ENCODE measurements at places on chromosomes 12 and 14.

DNA sequence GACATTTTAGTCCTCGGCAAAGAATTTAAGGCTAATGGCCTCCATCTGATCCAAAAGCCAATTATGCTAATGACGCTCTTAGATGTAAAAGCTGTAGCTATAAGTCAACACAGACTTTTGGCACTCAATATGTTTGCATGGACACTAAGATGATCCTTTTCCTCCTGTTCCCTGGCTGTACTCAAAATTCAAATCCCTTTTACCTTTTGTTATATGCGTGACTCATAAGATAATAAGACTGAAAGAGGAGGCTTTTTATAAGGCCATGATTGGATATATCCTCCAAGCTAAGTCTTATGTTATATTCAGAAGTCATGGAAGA lies 89.8 kb downstream of the PDZRN4 start:
- DNase-seq, result no peak

GRCh38 chr12:24933694-24934407 lies 15.1 kb downstream of the BCAT1 start:
- DNase-seq, result no peak

DNA sequence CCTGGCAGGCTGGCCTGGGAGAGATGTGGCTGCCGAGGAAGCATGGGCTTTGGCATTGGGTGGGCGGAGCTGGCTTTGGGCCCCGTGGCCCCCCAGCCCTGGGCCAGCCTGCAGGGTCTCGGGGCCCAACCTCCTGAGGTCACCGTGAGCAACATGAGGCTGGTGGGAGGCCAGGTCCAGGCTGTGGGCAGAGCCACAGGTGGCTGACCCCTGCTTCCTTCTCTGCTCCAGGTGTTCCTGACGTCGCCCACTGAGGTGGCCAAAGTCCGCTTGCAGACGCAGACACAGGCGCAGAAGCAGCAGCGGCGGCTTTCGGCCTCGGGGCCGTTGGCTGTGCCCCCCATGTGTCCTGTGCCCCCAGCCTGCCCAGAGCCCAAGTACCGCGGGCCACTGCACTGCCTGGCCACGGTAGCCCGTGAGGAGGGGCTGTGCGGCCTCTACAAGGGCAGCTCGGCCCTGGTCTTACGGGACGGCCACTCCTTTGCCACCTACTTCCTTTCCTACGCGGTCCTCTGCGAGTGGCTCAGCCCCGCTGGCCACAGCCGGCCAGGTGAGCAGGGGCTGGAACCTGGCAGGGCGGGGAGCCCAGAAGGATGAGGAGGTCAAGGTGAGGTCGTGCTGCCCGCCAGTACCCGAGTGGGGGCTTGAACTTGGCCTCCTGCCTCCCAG lies 5.5 kb downstream of the SLC25A47 start:
- DNase-seq, result no peak

DNA sequence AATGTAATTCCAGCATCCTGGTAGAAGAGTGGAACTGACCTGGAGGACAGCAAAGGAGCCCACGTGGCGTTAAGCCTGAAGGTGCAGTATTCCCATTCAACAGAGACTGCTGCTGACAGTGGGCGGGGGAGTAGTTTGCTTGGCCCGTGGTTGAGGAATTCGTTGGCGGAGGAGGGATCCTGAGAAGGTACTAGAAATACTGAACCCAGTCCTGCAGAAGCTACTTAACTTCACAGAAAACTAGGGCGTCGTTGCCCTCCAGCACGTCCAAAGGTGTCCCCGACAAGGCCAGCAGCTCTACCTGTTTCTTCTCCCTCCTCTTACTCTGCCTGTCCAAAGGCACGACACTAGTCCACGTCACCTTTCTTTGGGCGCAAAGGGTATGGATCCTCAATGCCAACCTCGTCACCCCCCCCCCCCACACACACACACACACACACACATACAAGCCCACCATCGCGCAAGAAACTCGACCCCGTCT lies 303 bp downstream of the PUS7L start:
- peak; percentile 52 for DNase-seq

DNA sequence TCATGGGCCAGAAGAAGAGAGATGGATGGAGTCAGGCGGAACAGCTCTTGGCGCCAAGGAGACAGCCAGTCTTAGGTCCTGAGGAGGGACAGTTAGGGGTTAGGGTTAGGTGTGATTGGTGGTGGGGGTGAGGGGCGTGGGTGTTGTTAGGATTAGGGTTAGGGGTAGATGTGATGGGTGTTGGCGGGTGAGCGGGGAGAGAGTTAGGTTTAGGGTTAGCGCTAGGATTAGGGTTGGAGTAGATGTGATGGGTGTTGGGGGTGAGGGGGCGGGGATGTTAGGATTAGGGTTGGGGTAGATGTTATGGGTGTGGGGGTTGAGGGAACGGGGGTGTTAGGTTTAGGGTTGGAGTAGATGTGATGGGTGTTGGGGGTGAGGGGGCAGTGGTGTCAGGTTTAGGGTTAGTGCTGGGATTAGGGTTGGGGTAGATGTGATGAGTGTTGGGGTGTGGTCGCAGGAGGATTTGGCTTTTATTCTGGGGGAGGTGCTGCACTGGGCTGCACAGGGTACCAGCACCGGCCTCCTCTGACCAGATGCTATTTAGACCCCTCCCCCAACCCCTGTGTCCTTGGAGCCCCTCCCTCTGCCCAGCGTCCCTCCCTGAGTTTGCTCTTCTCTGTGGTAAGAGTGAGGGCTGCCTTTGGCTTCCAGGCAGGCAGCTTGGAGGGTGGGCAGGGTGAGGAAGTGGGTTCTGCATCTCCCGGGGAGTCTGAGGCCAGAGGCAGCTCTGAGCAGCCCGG lies 35.6 kb upstream of the FBRSL1 start:
- DNase-seq, result no peak

GRCh38 chr12:117282490-117282889 lies 78.9 kb downstream of the NOS1 start:
- DNase-seq, result no peak

DNA sequence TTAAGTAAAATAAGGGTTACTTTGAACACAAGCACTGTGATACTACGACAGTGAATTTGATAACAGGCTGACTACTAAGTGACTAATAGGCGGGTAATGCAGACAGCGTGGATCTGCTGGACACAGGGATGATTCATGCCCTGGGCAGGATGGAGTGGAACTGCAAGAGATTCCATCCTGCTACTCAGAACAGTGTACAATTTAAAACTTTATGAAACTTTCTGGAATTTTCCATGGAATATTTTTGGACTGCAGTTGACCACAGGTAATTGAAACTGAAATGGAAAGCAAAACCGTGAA lies 46.0 kb downstream of the YEATS4 start:
- no peak for DNase-seq

All from hematopoietic multipotent progenitor cell treated with erythropoietin and hydrocortisone succinate and interleukin-3 and kit ligand, for 6 days (in vitro differentiated cells).